Right lung (tissue), 10 donors: ENCODE measurements at places on chromosomes 5 and 9. TPM values are rescaled to one million over a fixed set of nuclear protein-coding genes. Genes with fewer than 3 reads are reported as not detected.

GRCh38 chr5:159511570-159511969 is 181.3 kb upstream of the IL12B start:
- no peak for DNase-seq

DNA sequence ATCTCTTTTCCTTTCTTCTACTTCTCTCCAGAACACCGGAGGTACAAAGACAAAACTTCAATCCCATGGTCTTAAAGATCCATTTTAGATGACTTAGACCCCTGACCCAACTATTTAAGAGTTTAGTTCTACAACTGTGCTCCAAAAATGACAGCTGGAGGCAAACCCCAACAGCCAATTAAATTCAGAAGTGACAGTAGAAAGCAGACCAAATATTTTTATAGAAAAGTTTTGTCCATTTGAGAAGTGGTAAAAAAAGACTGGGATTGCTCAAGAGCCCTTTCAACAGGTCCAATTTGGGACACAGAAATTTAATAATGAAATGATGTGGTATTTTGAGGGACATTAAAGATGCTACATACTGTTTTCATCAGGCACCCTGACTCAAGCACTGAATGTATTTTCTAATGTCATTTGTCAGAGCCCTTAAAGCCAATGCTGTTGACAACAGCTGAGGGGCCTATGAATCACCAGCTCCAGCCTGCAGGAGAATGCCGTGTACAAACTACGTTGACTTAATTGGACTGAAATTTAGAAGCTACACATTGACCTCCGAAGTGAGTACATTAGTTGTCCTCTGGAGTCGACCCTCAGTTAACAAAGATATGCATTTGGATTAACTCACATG is 147.5 kb upstream of the PIK3R1 start:
- peak; percentile 16 for DNase-seq

- DNase-seq, result no peak
Measured at GRCh38 chr9:8781458-8781857, 981.9 kb upstream of the DMAC1 start.

Gene SLC27A6
- polyA plus RNA-seq, result 6.0 TPM

Gene DRD1
- polyA plus RNA-seq, result 0.04 TPM

- no peak for DNase-seq
Measured at GRCh38 chr5:133876266-133876665, 92.2 kb downstream of the C5orf15 start.

Gene PCDHGC5
- polyA plus RNA-seq, result 0.76 TPM

- no peak for DNase-seq
Measured at GRCh38 chr5:123286891-123287290, 136.3 kb downstream of the CEP120 start.

Gene ACO1
- polyA plus RNA-seq, result 33.6 TPM

GRCh38 chr9:37053684-37054362 is 19.8 kb upstream of the PAX5 start:
- no peak for DNase-seq

DNA sequence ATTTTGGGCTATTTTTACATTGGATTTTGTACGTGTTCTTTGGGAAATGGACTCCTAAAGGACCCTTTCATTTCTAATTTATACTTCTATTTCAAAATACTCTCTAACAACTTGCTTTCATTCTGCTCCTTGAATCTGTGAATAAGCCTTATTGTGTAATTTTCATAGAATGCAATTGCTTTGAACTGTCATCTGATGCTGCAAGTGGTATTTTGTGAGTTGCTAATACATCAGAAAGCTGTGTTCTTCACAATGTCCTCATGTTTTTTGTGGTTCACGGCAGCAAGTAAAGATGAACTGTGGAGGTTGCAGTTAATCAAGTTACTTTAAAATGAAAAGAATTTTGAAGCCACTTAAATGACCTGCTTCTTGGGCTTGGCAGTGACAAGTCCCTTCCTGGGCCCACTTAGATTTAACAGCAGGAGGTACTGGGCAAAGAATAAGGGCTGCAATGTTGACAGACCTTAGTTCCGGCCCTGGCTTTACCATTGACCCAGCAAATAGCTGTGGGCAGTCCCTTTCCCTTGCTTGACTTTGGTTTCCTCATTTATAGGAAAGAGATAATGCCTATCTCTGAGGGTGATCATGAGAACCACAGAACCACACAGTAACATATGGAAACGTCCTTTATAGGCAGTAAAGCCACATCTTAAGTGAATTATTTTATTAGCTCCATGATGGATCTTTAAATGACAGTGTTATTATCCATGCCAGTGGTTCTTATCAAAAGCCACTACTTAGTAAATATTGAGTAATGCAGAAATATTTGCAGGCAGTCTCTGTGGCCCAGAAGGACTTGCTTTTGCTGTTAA is 54.8 kb downstream of the IQGAP2 start:
- DNase-seq, result no peak

Gene ITGA1
- polyA plus RNA-seq, result 104 TPM

- no peak for DNase-seq
Measured at GRCh38 chr5:83472213-83472507, 616 bp downstream of the VCAN start.

- DNase-seq, result no peak
Measured at GRCh38 chr5:145712245-145712644, 122.9 kb downstream of the PRELID2 start.

DNA sequence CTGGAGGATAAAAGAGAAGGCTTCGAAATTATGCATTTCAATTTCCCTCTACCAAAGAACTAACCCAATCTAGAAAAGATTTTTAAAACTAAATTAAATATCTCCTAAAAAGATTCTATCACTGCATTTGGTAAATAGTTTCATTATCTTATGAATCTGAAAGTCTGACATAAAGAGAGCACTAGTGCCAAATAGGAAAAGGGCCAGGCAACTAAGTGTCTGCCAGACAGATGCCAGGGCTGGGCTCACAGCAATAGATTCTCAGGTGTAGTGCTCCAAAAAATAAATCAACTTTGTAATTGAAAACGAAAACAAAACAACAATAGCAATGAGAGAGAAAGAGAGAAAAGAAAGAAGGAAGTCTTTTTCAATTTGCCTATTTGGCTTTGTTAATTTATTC is 157.7 kb upstream of the GNA14 start:
- DNase-seq, result no peak

Gene PTPN3
- polyA plus RNA-seq, result 12.7 TPM

DNA sequence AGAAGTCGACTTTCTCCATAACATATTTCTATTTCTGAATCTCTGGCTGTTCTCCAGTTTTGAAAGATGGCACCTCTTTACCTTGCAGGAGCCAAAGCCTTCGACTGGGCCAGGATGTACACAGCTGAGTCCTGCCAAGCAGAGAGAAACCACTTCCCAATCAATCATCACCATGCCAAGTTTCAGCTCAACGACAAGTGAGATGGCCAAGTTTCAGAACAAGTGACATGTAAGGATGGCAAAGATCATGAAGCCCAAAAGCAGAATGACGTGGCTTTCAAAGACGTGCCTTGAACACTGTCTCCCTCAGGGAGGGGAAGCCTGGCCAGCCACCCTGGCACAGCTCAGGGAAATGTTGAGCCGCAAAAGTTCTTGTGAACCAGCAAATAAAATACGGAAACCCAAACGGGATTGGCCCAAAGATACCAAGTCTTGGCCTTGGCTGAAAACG is 17.7 kb downstream of the STK10 start:
- no peak for DNase-seq

Gene PCDHA6
- 0.27 TPM for polyA plus RNA-seq

GRCh38 chr5:122458278-122458872 is 146.3 kb downstream of the SNCAIP start:
- no peak for DNase-seq

GRCh38 chr9:33800886-33801285 is 5.5 kb downstream of the PRSS3 start:
- DNase-seq, result no peak

Gene DTWD2
- 7.8 TPM for polyA plus RNA-seq

- DNase-seq, result no peak
Measured at GRCh38 chr5:160342413-160342941, 27.9 kb downstream of the C1QTNF2 start.

Gene LECT2
- polyA plus RNA-seq, result 0.79 TPM

GRCh38 chr5:17228821-17229291 is 11.4 kb downstream of the BASP1 start:
- peak; percentile 50 for DNase-seq

GRCh38 chr9:17063535-17064135 is 71.2 kb upstream of the CNTLN start:
- DNase-seq, result no peak

- no peak for DNase-seq
Measured at GRCh38 chr5:135503871-135504270, 31.9 kb downstream of the NEUROG1 start.

Gene SHISAL2B
- 7.8 TPM for polyA plus RNA-seq

Gene PAEP
- 0.68 TPM for polyA plus RNA-seq

Gene SLC6A3
- 1.3 TPM for polyA plus RNA-seq

Gene C9orf50
- 0.54 TPM for polyA plus RNA-seq

Gene SLC2A6
- 3.0 TPM for polyA plus RNA-seq

DNA sequence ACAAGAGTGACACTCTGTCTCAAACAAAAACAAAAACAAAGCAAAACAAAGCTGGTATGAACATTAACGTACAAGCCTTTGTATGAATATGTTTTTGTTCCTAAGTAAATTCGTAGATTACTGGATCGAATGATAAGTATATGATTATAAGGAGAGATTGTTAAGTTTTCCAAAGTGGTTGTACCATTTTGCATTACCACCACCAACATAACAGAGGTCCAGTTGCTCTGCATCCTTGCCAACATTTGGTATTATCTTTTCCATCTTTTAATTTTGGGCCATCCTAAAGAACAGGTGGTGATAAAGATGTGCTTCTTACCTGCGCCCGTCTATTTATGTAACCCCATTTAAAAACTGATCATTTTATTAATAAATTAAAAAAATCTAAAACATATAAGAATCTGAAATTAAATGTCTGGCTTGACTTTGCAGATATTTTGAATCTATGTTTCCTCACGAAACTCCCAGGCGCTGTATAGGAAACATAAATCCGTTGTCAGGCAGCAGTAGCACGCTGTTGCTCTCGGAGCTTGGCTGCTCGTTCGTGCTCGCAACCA is 593 bp upstream of the NAA35 start:
- DNase-seq, result no peak

DNA sequence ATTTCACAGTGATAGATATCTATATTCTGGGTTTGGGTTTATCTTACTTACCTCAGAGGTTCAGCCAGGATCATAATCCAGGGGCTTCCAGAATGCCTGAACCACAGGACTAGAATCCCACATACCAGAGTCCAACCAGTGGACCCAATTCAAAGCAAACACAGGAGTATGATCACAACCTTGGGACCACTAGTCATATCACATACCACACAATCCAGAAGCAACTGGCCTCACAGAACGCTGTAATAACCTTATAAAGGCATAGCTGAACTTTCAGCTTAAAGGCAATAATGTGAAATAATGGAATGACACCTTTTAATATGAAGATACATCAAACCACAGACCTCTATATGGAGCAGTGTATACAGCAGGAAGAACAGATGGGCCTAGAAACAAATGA is 25.3 kb downstream of the RAPGEF6 start:
- no peak for DNase-seq

GRCh38 chr9:27117489-27118135 is 8.6 kb downstream of the TEK start:
- peak; percentile 25 for DNase-seq

DNA sequence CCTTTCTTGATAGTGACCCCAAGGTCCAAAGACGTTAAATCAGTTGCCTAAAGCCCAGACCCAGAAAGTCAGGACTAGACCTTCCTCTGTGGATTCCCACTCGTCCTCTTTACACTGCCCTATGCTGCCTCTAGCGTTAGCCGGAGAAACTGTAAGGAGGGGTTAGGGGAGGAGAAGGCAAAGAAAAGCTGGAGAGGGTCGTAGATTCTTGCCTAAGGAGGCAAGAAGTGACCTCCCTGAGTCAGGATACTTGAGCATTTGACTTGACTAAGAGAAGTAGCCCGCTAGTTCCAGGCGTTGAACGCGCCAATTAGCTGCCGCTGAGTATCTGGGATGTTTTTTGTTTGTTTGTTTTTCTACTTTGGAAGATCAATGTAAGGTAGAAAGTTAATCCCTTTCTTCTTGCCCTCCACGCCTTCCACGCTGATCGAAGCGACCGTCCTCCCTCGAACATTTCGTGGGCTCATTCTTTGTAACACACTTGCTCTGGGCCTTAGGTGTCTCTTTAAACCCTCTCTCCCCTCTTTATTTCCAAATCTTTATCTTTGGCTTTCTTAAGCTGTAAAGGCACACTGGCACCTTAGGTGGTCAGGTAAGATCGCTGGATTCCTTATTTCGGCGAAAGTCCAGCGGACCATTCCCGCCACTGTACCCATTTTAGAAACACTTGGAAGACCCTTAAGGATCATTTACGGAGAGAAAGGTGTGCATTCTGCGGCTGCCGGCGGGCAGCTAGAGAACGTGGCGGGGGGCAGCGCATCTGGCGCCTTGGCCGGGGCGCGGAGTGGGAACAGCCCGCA is 5.1 kb upstream of the RGMB start:
- peak; percentile 32 for DNase-seq

GRCh38 chr9:132994410-132995120 is 16.1 kb downstream of the GFI1B start:
- no peak for DNase-seq

Gene BSPRY
- 8.4 TPM for polyA plus RNA-seq

- DNase-seq, result no peak
Measured at GRCh38 chr9:68738358-68738757, 33.3 kb downstream of the PIP5K1B start.

Gene C9orf85
- 21.4 TPM for polyA plus RNA-seq

- no peak for DNase-seq
Measured at GRCh38 chr9:108621991-108622855, 233.6 kb downstream of the ACTL7B start.

Gene PCDHGA7
- polyA plus RNA-seq, result 2.1 TPM

- DNase-seq, result no peak
Measured at GRCh38 chr9:4295160-4295559, 4.7 kb downstream of the GLIS3 start.

- DNase-seq, result no peak
Measured at GRCh38 chr5:140037012-140037411, 6.1 kb downstream of the NRG2 start.
